ENCODE measurements at places on chromosomes 13 and 19. TPM values are rescaled to one million over a fixed set of nuclear protein-coding genes. Genes with fewer than 3 reads are reported as not detected.

Gene ZNF383
- 5.1 TPM for polyA plus RNA-seq

DNA sequence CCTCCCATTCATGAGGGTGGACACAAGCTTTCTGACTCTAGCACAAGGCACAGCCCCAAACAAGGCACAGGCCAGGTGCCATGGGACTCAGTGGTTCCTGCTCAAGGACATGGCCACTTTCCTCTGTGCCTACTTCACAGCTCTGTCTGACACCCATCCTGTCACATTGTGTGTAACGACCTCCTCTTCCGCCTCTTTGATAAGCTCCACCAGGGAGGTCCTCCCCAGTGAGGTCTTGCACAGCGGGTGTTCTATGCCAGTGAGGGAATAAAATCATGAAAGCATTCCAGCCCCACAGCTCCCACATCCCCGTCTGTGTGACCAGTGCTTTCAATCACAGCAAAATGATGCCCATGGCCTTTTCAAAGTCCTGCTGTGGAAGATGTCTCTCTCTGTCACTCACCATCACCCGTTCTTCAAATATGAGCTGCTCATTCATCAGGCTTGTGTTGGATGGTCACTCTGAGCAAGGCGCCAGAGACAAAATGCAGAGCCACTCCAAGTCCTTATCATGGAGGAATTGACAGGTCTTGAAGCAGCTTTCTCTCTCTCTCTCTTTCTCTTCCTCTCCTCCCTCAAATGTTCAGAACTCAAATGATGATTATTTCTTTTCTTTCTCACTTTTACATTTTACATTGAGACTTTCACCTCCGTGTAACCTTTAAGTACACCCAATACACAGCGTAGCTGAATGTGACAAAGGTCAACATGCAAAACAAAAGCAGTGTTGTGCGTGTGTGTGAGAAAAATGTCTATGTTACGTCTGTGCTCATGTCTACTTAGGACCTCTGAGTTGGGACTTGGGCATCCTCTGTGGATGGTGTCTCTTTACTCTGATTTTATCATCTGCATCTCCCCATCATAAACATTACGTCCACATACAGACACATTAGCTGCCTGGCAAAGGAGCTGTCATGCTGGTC lies 8.0 kb upstream of the SPATA13 start:
- no peak for DNase-seq

Gene CGB3
- polyA plus RNA-seq, result not detected

Gene WDR88
- not detected for polyA plus RNA-seq

All from urinary bladder (tissue), 4 donors.